ENCODE measurements at places on chromosomes 6 and 20. TPM values are rescaled to one million over a fixed set of nuclear protein-coding genes. Genes with fewer than 3 reads are reported as not detected.
A peak's percentile ranks its signal among the peaks of the same experiment; 100 is the strongest.

Gene NINL
- total RNA-seq, result 37.8 TPM

Gene ADGRG6
- total RNA-seq, result 4.8 TPM

- no peak for DNase-seq
Observed at GRCh38 chr20:34751453-34751852, 47.3 kb downstream of the TP53INP2 start.

Gene RAD21L1
- not detected for total RNA-seq

- DNase-seq, result no peak
Observed at GRCh38 chr6:121548131-121548530, 112.7 kb downstream of the GJA1 start.

GRCh38 chr6:14841901-14842421 is 403.9 kb upstream of the JARID2 start:
- no peak for DNase-seq

GRCh38 chr20:51505566-51505965 is 37.0 kb downstream of the NFATC2 start:
- no peak for DNase-seq

Gene FKBP1A
- total RNA-seq, result 142 TPM

DNA sequence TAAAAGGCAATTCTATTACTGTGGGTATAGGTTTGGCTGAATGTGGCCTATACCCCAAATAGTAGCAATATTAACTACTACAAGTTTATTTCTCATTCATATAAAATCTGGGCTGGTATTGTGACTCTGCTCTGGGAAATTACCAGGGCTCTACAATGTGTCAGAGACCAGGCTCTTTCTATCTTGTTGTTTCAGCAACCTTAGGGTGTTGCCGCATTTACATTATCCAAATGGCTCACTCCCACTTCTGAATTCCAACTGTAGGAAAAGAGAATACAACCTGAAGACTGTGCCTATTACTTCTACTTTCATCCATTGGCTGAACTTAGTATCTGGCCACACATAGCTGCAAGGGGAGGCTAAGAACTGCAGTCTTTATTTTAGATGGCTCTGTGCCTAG is 106.7 kb upstream of the CENPW start:
- DNase-seq, result no peak

Gene PSORS1C2
- total RNA-seq, result not detected

Gene GJE1
- total RNA-seq, result not detected

DNA sequence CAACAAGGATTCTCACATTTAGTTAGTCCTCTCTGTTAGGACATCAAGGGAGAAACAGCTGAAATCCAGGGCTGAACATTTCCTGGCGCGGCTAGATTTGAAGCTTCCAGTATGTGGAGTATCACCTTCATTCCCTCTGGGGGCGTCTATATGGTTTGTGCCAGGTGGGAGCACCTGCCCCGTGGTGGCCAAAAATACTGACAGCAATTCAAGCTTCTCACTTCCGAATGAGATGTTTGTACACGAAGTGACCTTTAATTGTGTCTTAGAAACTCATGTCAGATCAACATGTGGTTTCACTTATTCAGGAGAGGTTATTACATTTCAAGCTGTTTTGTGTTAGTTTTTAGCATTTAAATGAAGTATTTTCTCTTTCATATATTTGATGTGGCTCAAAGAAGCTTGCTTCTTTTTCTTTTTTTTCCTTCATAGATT is 67.3 kb upstream of the ZNF217 start:
- DNase-seq, result no peak

DNA sequence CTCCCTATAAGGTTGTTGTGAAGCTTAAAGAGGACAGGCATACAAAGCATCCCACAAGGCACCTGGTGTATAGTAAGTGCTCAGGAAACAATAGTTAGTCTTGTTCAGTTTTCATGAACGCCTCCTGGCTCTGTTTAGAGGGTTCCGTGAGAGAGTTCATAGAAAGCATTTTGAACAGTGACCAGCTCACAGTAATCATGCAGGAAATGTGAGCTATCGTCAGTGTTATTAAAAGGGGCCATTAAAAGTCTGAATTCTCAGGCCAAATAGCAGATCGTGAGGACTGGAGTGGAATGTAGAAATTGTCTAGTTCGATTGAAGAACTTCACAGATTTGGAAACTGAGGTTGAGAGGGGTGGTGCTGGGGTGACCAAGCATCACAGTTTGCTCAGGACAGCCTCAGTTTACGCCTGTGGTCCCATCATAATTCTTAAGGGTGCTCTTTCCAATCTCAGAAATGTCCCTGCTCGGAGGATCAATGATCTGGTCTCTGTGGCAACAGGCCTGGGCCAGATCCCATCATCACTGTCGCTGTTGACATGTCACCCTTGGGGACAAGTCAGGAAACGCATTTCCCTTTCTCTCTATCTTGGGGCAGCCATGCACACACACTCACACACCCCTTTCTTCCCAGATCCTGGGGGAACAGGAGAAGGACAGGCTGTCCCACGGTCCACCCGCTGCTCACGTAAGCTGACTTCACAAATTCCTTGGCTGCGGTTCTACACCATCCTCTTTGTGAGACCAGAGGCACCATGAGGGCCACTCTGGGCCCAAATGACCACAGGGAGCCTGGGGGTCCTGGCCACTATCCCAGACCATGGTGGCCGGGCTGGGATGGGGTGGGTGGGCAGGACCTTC is 7.2 kb downstream of the TGM2 start:
- DNase-seq, result no peak

Gene EXOC2
- 25.6 TPM for total RNA-seq

- no peak for DNase-seq
Observed at GRCh38 chr6:119961450-119961849, 611.9 kb upstream of the MAN1A1 start.

DNA sequence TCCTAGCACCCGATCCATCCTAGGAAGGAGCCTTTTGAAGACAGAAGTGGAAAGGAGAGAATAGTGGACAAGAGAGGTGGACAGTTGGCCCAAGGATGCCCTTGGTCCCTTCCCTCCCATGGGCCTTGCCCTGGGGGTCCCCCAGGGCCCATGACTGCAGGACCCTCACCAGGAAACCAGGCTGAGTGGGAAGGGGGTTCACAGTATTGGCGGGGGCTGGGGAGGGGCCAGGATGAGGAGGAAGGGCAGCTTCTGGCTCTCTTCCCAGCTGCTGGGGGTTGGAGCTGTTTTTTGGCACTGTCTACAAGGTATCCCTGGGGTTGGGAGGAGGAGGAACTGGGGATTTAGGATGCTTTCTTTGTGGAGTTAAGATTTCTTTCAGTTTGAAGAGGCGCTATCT is 4.0 kb upstream of the DSN1 start:
- no peak for DNase-seq

GRCh38 chr6:110282412-110282811 is 75.7 kb downstream of the METTL24 start:
- peak; percentile 70 for DNase-seq

GRCh38 chr6:142751452-142751851 is 193.5 kb downstream of the HIVEP2 start:
- no peak for DNase-seq

- DNase-seq, result no peak
Observed at GRCh38 chr6:30349421-30350177, 4.6 kb downstream of the RPP21 start.

Gene ANKRD66
- total RNA-seq, result not detected

Gene STX11
- total RNA-seq, result 23.9 TPM

- peak; percentile 43 for DNase-seq
Observed at GRCh38 chr20:50274570-50275430, 84.2 kb downstream of the CEBPB start.

- peak; percentile 19 for DNase-seq
Observed at GRCh38 chr20:14512839-14513238, 175.4 kb upstream of the FLRT3 start.

Gene GSTA4
- total RNA-seq, result 24.5 TPM

Gene AGER
- 53.1 TPM for total RNA-seq

Gene SLCO4A1
- 5.3 TPM for total RNA-seq

DNA sequence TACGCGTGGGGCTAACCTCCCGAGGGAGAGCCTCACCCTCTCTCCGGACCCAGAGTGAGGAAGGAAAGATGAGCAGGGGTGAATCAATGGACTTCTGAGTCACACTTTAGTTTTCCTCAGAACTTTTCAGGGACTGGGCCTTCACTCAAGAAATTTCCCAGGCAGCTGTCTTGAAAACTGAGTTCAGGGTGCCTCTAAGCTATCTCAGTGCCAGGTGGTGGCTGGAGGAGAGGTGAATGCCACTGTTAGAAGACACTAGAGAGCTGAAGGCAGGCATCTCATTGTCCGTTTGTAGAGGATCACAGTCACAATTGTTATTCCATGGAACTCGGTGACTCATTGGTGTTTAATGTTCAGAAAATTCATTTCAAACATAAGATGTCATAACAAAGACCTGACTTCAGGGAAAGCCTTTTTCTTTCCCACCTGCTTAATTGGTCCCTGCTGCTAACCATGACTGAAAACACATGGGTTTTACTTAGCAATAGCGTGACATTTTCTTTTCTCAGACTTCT is 5.3 kb upstream of the SERPINB6 start:
- DNase-seq, result no peak

DNA sequence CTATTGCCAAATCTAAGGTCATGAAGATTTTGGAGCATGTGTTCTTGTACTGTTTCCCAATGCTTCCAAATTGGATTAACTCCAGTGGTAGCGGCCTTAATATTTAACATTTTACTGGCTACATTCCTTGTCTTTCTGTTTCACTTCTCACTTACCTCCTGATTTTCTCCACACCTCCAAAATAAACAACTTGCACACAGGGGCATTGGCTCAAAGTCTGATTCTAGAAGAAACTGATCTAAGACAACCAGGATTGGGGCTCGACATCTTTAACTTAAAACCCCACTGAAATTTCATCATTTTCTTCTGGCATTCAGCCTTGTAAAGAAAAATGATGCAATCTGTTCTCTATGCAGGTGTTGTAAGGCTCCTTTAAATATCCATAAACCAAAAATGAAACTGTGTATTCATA is 557.9 kb upstream of the ID4 start:
- no peak for DNase-seq

- no peak for DNase-seq
Observed at GRCh38 chr6:154758125-154758524, 24.9 kb downstream of the SCAF8 start.

- no peak for DNase-seq
Observed at GRCh38 chr6:42038163-42038562, 12.2 kb upstream of the TAF8 start.

Gene GGTLC1
- 2.0 TPM for total RNA-seq

GRCh38 chr20:49892260-49892659 is 23.1 kb downstream of the SPATA2 start:
- DNase-seq, result no peak

GRCh38 chr6:151721671-151722070 is 85.8 kb upstream of the ESR1 start:
- no peak for DNase-seq

DNA sequence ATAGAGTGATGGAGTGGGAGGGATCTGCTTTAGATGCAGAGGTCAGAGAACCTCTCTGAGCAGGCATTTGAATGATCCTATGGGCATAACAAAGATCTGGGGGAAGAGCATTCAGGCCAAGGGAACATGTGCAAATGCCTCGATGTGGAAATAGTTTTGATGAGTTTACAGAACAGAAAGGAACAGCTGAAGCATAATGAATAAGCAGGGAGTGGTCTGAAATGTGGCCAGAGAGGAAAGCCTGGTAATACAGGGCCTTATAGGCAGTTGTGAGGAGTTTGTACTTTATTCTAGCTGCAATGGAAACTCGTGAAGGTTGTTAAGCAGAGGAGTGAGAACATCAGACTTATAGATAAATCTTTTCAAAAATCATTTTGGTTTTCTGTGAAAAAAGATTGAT is 33.0 kb upstream of the ME1 start:
- DNase-seq, result no peak

DNA sequence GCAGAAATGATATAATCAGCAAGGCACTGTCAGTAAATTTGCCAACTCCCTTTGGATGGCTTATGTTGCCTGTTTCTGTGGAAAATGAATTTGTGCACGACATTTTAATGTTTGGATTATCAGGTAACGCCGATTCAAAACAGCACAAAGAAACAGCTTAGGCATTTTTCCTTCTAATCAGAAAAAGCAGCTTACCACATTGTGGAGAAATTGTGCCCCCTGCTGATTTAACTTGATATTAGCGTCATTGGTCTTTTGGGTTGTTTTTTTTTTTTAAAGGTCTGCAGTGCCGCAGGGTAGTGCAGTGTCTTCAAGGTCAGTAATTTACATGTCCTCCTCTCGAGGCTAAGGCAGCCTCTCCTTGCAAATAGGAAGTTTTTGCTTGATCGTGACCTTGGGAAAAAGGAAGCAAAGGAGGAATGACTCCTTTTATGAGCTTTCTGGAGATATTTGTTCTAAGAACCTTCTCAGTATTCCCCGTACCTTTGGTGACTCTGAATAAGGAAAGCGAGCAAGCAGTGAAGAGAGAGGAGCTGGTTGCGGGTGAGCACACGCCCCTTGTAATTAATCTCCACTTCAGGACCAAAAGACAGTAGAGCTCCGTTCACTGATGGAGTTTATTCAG is 79.1 kb downstream of the ELOVL4 start:
- DNase-seq, result peak; percentile 9

DNA sequence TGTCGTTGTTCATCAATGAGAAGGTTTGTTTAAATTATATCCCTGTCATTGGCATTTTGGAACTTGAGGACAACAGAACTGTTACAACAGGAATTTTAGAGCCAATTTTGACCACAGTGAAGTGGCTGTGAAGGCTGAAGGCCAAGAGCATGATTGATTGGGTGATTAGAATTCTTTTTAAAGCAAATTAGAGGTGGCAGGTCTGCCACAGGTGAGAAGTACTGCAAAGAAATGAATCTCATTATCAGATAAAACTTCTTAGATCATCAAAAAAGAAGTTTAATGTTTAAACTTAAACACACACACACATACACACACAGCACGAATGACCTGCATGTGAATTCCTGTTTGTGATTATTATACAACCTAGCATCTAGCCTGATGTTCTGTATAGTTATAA is 32.4 kb downstream of the FARS2 start:
- DNase-seq, result no peak

- DNase-seq, result no peak
Observed at GRCh38 chr20:57483287-57484050, 41.5 kb downstream of the CTCFL start.

Gene PTCRA
- not detected for total RNA-seq

DNA sequence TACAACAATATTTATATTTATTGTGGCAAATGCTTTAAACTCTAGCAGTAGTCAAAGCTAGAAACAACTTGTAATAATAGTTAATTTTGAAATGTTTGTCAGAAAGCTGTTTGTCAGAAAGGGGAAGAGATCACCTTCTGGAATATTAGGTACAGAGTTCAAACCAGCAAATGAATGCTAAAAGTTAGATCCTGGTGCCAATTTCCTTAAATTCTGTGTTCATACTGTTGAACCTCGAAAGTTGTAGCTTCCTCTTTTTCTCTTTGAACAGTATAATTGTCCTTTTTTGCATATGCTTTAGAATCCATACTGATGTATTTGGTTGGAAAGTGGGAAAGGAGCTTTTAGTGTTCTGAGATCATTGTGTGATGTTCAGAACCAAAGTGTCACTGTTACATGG is 22.4 kb downstream of the ITCH start:
- no peak for DNase-seq

Gene RFX6
- not detected for total RNA-seq

DNA sequence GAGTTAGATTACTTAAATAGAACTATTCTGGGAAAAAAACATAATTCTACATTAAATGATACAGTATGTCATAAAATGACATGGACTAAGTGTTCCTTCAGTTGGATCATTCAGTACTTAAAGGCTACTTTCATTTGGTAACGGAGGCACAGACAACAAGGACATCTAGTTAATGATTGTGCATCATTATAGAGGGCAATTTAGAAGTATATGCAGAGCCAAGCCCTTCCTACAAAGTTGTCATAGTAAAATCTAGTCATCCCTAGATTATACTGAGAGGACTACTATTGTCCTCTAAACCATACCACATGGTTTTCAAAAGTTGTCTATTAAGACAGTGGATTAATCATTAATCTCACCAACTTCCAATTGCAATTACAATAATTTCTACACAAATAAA is 53.9 kb upstream of the STXBP5 start:
- no peak for DNase-seq

- DNase-seq, result peak; percentile 17
Observed at GRCh38 chr6:21115111-21115510, 478.4 kb upstream of the SOX4 start.

Measured in thyroid gland (tissue), 4 donors.